ENCODE measurements at places on chromosomes 6 and 20. TPM values are rescaled to one million over a fixed set of nuclear protein-coding genes. Genes with fewer than 3 reads are reported as not detected.

Gene PAX1
- total RNA-seq: not detected

- DNase-seq: no peak
Observed at GRCh38 chr6:148217921-148218320, 124.7 kb upstream of the SASH1 start.

DNA sequence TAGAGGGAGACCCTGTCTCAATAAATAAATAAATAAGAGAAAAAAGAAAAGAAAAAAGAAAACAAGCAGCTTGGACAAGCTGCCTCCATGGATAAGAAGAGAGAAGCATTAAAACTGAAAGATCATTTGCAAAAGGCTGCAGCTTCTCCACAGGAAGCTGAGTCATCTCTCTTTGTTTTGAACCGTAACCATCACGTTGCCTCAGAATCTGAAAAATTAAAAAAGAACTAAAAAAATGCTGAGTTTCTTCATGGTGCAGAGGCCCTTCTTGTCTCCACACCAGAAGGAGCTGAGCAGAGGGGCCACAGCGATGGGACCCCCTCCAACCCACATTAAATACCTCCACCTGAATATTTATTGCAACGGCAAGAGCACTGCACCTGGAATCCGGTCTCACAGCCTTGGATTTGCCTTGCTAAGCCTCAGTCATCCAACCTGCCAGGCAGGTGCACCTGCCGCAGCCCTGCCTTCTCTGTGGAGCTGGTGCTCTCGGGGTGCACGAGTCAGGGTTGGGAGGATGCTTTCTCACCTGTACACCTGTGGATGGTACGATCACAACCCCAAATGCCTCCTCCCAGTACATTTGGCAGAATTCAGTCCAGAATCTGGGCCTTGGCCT, 28.1 kb downstream of the TOX2 start:
- DNase-seq: no peak

Gene PRR18
- total RNA-seq: not detected

Gene DDAH2
- 71.2 TPM for total RNA-seq

DNA sequence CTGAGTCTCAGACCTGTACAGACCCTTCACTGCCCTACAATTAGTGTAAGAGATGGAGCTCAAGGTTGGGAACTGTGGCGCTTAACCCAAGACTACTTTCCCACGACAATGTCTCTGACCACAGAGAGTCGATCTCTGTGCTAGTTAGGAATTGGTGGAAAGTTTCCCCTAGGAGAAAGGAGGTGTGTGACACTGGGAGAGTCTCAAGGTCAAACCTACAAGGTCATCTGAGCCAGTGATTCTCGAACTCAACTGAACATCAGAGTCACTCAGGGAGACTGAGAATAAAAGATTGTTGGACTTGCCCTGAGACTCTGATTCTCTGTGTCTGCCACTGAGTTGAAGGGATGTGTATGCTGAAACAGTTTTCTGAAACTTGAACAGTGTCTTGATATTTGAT, 9.7 kb upstream of the AFDN start:
- DNase-seq: no peak

Gene HLA-DOB
- 0.64 TPM for total RNA-seq

DNA sequence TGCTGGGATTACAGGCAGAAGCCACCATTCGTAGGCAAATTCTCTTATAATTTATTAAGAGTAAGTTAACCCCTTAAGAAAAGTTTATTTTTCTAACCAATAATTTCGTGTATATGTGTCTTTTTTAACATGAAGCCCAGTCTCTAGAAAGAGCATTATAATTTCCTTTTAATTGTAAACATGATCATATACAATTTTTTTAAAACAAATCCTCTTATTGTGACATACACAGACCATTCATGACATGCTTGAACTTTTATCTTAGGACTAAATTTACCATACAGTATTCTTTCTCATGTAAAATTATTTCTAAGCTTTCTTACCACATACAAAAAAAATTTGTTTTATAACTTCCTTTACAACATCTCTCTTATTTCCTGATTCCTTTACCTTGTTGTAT, 6.7 kb downstream of the ACOT13 start:
- no peak for DNase-seq

- no peak for DNase-seq
Observed at GRCh38 chr20:39875492-39876110, 813.4 kb downstream of the MAFB start.

GRCh38 chr6:11514672-11515071, 22.9 kb upstream of the TMEM170B start:
- no peak for DNase-seq

- DNase-seq: peak; percentile 97
Observed at GRCh38 chr6:31399589-31400466, 3.6 kb upstream of the MICA start.

DNA sequence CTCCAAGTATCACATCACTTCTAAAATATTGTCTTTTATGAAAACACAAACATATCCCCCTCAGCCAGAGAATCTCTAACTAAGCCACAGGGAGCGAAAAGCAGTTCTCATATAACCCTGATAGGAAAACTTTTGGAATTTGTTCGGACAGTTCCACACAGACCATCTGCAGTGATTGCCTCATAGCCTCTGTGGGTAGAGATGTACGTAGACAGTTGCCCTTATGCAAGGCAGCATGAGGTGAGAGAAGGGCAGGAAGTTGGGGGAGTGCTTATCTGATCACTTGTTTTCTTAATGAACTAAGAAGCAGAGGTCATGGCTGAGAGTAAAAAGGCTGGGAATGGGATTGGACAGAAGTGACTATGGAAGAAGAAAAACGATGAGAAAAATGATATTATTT, 39.6 kb downstream of the SLC23A2 start:
- DNase-seq: no peak

DNA sequence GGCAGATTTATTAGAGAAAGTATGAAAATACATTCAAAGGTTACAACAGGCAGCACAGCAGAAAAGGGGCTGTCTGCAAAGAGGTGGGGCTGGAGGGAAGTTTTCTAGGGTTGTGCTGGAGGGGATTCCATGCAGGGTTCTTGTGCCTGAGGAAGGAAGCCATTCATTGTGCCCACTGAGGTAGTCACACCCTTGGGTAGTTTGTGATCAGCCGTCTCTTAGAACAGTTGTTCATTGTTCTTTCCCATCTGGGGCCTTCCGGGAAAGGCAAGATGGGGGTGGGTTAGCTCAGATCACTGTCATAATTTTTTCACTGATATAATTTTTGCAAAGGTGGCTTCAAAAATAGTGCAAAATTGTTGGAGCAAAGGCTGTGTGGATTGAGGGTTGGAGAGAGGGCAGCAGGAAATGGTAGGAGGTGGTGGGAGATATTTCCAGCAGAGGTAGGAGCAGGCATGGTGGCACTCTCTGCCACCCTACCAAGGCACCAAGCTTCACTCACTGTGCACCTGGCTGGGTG, 80.5 kb upstream of the GPR6 start:
- DNase-seq: no peak

DNA sequence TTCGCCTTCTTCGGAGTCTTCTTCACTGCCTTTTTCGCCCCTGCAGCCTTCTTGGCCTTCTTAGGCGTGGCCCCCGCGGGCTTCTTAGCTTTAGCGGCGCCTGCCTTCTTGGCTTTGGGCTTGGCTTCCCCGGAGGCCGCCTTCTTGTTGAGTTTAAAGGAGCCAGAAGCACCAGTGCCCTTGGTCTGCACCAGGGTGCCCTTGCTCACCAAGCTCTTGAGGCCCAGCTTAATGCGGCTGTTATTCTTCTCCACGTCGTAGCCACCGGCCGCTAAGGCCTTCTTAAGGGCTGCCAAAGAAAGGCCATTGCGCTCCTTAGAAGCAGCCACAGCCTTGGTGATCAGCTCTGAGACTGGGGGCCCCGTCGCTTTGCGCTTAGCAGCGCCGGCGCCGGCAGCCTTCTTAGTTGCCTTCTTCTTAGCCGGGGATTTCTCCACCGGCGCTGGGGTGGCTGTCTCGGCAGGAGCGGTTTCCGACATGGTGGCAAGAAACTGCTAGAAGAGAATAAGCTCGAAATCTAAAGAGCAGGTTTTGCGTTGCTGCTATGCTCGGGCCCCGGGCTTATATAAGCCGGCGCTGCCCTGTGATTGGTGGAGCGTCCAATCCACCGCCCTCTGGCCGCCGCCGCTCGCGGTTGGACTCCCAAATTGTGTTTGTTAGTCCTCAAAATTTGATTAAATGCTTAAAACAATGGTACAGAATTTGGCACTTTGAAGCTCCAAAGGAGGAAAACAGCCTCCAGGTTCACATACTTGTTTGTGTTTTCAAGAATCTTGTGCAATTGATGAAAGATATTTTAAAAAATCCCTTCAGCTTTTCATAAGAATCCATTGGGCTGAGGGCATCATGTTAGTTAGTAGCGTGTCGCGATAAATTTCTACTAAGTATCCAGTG, 44.9 kb downstream of the OR2B2 start:
- peak; percentile 87 for DNase-seq

Gene PHACTR2
- total RNA-seq: 142 TPM

DNA sequence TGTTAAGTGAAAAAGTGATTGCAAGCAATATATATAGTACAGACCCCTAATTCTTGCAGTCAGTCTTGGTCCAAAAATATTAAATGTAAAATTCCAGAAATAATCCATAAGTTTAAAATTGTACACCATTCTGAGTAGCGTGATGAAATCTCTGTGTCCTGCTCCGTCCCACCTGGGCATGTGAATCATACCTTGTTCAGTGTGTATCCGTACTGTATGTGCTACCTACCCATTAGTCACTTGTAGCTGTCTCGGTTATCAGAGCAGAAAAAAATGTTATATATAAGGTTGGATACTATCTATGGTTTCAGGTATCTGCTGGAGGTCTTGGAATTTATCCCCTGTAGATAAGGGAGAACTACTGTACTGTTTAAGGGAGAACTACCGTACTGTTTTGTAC, 16.3 kb downstream of the IRAK1BP1 start:
- DNase-seq: no peak

GRCh38 chr20:1674990-1675780, 17.6 kb upstream of the SIRPG start:
- DNase-seq: no peak

- peak; percentile 90 for DNase-seq
Observed at GRCh38 chr6:31652925-31653724, 664 bp upstream of the BAG6 start.

Gene SPATA25
- 1.3 TPM for total RNA-seq
